CD8-positive, alpha-beta memory T cell (primary cell): ENCODE measurements at places on chromosomes 7 and 10. TPM values are rescaled to one million over a fixed set of nuclear protein-coding genes. Genes with fewer than 3 reads are reported as not detected.

CPA4 gene
- polyA plus RNA-seq, result not detected

PCLO gene
- not detected for polyA plus RNA-seq

GSDME gene
- 0.26 TPM for polyA plus RNA-seq

ACSM6 gene
- polyA plus RNA-seq, result not detected

SCART1 gene
- 3.2 TPM for polyA plus RNA-seq

C7orf57 gene
- not detected for polyA plus RNA-seq

PGAM2 gene
- not detected for polyA plus RNA-seq

RNF148 gene
- not detected for polyA plus RNA-seq

CFAP70 gene
- not detected for polyA plus RNA-seq

CHAT gene
- not detected for polyA plus RNA-seq

NEUROD6 gene
- polyA plus RNA-seq, result not detected

LRCH4 gene
- polyA plus RNA-seq, result 153 TPM

ITPRID1 gene
- not detected for polyA plus RNA-seq

HIBADH gene
- polyA plus RNA-seq, result 33.8 TPM

ZNF467 gene
- polyA plus RNA-seq, result 1.3 TPM

CTAGE4 gene
- polyA plus RNA-seq, result 0.15 TPM

SLC13A1 gene
- polyA plus RNA-seq, result not detected

LRRD1 gene
- polyA plus RNA-seq, result not detected

GARIN1A gene
- polyA plus RNA-seq, result 0.37 TPM

STK31 gene
- polyA plus RNA-seq, result 0.15 TPM

C10orf62 gene
- not detected for polyA plus RNA-seq

CRHR2 gene
- polyA plus RNA-seq, result not detected

SBDS gene
- polyA plus RNA-seq, result 79.5 TPM

MACROH2A2 gene
- polyA plus RNA-seq, result 4.3 TPM

ADAP1 gene
- 37.7 TPM for polyA plus RNA-seq

RAMP3 gene
- not detected for polyA plus RNA-seq

PSPH gene
- polyA plus RNA-seq, result 3.9 TPM

NUP205 gene
- 23.9 TPM for polyA plus RNA-seq

PON1 gene
- polyA plus RNA-seq, result not detected

GIMAP1 gene
- polyA plus RNA-seq, result 86.1 TPM
